ENCODE measurements at places on chromosomes 2 and 18.
A peak's percentile ranks its signal among the peaks of the same experiment; 100 is the strongest.

DNA sequence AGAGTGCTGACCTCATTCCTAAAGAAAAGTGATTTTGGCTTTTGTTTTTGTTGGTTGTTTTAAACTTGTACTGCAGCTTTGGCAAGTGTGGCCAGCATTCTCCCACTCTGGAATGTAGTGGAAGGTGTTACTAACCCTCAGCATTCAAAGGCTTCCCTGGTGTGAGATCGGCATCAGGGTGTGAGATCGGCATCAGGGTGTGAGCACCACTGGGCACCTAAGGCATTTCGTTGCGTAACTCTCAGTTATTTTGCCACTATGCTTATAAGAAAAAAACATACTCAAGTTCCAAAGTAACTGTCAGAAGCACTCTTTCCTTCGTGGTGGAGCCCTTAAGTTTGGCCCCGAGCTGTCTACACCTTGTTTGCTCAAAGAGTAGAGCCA lies 1.7 kb downstream of the CYBRD1 start:
- DNase-seq = no peak

GRCh38 chr2:220987839-220988238 lies 584.3 kb downstream of the EPHA4 start:
- no peak for DNase-seq

GRCh38 chr2:69717861-69718273 lies 24.1 kb upstream of the ANXA4 start:
- DNase-seq = no peak

DNA sequence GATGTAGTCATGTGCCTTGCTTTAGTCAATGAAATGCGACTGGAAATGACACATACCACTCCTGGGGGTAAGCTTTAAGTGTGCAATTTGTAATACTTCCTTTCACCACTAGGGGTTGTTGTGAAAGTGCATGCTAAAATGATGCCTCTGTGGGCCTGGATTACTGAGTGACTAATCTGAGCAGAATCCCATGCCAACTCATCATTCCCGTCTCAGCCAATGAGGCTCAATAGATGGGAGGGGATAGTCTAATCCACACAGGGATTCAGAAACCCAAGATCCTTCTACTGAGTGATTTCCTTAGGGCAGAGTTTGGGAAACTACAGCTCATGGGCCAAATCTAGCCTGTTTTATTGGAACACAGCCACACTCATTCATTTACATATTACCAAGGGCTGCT lies 54.0 kb downstream of the HRH4 start:
- DNase-seq = peak; percentile 35

- DNase-seq = no peak
These were observed 57.0 kb downstream of the CD28 start for GRCh38 chr2:203763241-203763937.

DNA sequence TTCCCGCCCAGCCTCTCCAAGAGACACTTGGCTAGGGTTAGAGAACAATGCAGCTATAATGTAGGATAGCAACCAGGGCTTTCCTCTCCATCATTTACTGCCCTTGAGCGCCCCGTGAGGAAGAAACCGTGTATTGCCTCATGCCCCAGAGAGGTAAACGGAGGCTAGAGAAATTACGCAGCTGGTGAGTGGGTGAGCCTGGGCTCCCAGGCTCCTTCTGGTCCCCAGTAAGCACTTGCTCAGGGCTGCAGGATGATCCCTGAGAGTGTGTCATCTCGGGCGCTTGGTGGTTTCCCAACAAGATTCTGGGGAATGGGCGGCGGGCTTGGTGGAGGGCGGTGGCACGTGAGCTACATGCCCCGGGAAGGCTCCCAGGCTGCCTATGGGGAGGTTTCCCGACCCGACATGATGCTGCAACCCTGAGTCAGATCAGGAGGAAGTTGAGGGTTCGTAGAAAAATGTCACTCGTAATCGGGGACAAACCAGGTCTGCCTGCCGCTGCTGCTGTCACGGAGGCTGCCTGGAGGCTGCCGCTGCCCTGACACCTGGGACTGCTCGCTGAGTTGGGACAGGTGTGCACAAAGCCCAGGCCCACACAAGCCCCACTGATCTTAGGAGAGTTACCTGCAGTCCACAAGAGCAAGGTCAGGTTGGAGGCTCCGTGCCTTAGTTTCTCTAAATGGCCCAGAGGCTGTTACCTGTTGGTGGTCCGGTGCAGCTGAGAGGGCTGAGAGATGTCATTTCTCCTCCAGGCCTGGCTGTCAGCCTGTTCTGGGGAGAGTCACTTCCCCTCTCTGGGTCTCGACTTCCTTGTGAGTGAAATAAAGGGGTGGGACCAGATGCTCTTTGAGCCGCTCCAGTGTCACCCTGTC lies at the start of gene GPR55:
TSS of gene GPR55 (minus strand) at position 773 of the 872 bp plus-strand sequence. CDS start 14,280 bp downstream, outside the sequence.
- DNase-seq = no peak

GRCh38 chr2:218202266-218202665 lies 14.7 kb upstream of the ARPC2 start:
- DNase-seq = no peak

Data from CMK (cell line).